NCI-H1930 (cell line): ENCODE measurements at places on chromosomes 4 and X.

DNA sequence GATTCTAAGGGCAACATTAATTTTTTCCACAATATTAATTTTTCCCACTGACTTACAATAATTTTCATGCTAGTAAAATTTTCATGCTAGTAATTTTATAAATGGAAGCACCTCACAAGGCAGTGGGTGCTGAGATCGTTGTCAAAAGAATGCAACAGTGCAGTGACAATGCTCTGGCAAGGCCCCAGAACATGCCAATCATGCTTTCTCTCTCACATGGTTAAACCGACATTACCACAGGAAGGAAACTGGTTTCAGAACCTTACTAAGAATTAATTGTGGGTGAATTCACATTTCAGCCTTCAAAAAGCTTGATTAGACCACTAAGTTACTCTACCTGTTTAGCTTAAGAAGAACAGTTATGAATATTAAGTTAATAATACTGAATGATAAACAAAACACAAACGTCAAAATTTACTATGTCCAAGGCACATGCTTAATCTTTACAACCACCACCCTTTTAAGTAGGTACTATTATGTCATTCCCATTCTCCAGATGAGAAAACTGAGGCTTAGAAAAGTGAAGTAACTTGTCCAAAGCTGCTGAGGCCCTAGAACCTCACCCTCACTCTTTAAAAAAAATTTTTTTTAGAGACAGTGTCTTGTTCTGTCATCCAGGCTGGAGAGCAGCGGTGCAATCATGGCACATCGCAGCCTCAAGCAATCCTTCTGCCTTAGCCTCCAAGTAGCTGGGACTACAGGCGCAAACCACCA, 10.0 kb upstream of the OPHN1 start:
- DNase-seq = no peak

DNA sequence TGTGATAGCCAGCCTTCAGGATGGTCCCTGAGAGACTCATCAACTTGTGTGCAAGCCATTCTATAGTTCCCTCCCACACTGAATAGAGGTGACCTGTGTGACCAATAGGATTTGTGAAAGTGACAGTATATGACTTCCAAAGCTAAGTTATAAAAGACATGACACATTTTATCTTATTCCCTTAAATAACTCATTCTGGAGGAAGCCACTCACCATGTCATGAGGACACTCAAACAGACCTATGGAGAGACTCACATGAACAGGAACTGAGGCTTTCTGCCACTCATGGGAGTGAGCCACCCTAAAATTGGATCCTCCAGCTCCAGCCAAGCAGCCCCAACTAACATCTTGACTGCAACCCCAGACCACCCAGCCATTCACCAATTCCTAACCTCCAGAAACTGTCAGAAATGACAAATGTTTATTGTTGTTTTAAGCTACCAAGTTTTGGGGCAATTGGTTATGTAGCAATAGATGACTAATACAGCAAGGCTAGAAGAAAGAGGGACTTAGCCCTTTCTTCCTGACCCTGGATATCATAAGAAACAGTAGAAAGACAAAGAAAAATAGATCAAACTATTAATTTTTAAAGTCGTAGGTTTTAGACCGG, 9.0 kb upstream of the CHIC2 start:
- no peak for DNase-seq

DNA sequence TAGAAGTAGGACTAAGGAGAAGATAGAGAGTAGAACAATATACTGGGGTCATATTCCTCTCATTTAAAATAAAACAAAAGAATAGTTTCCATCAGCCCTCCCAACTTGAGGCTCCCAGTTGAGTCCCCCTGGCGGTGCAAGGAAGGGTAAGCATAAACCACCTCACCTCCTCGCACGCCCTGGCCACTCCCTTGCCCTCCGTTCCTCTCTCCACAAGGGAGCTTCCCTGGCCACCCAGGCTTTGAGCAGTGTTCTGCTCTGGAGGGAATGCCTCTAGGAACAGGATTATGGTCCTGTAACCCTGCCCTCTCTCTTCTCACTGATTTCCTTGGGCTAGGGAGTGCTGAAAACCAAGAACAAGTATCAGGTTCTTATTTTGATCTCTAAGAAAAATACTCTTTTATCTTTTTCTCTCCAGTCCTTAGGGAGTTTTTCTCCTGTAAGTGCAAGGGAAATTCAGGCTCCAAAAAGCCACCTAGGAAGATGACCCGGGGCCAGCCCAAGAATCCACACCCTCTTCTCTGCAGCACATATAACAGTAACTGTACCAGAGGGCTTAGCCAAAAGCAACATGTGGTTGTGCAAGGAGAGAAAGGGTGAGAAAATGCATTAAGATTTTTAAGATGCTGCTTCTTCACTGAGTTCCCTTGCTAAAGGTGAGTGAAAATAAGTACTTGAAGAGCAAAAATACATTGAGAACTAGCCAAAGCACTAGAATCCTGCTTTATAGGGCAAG, 69.9 kb downstream of the USP38 start:
- no peak for DNase-seq

DNA sequence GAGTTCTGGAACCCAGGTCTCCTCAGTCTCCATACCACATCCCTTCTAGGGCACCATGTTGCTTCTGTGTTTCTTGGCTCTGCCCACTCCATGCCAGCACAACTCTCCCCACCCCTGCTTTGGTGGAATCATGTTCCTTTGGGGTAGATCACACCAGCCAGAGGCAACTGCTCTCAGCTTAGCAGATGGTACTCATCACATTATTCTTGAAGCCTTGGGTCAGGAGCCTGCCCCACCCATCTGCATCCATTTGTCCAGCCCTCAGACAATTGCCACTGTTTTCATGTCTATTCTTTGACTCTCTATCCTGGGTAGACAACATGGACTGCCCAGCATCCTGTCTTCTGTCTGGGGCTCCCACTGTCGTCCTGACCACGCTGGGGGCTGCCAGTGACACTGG, 147.6 kb downstream of the PTTG2 start:
- no peak for DNase-seq

DNA sequence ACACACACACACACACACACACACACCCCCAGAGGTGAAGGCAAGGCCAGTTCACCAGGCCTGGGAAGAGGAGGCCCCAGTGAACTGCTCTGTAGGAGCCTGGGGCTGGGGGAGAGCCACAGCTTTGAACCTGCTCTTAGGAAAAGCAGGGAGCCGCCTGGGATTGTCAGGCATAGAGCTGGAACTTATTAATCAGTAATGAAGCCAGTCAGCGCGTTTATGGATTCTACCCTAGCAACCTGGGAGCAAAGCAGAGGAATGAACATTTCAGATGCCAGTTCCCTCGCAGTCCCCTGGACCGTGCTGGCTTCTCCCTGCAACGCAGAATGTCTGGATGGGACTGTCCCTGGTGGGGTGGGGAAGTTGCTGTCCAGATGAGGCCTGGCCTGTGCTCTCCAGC, 45.3 kb upstream of the DDX3X start:
- DNase-seq = no peak

- DNase-seq = no peak
These were observed 171.1 kb upstream of the PITX2 start for GRCh38 chr4:110793890-110794554.

GRCh38 chr4:124206779-124207605, 505.5 kb downstream of the ANKRD50 start:
- DNase-seq = no peak

DNA sequence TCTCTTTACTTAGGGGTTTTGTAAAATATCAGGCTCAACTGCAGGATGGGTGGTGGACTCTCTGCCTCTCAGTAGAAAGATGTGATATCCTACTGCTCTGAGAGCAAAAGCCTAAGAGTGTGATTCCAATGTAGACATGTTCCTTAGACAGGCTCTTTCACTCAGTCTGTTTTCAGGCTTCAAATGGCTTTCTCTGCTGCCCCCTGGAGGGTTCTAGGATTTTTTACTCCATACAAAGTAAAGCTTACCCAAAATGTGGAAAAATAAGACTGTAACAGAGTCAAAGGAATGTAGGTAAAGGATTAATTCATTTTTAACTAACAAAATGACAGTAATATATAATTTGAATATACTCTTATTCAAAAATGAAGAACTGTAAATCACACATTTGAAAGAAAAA, 32.1 kb downstream of the ZGRF1 start:
- peak; percentile 18 for DNase-seq

DNA sequence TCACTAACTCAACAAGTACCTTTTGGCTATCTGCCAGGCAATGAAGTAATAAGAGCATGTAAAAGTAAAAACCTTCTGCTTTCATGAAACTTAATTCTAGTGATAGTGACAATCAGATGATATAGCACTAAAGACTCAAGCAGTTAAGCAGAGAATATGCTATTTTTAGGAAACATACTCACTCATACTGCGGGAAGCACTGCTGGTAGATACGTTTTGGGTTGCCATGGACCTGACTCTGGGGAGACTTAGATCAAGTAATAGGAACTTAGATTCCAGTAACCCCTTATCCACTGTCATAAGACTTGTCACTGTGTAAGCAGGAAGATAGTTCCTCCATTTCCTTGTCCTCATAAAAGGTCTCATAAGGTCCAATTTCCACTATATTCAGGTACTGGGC, 386.3 kb downstream of the DMD start:
- DNase-seq = no peak

DNA sequence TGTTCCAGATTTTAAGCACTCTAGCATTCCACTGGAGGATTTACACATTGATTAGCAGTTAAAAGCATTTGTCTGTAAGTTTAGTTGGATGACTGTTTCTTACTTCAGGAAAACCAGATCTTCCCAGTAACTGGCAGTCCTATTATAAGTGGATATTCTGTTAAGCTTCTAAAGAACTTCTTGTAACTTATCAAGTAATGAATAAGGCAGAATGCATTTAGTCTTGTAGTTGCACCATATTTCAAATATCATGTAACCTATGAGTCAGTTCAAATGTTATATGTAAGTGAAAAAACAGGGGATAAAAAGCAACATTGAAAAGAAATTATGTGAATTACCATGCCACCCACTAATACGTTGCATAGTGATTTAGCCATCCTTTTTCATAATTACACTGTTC, 30.2 kb upstream of the TENM3 start:
- DNase-seq = no peak

DNA sequence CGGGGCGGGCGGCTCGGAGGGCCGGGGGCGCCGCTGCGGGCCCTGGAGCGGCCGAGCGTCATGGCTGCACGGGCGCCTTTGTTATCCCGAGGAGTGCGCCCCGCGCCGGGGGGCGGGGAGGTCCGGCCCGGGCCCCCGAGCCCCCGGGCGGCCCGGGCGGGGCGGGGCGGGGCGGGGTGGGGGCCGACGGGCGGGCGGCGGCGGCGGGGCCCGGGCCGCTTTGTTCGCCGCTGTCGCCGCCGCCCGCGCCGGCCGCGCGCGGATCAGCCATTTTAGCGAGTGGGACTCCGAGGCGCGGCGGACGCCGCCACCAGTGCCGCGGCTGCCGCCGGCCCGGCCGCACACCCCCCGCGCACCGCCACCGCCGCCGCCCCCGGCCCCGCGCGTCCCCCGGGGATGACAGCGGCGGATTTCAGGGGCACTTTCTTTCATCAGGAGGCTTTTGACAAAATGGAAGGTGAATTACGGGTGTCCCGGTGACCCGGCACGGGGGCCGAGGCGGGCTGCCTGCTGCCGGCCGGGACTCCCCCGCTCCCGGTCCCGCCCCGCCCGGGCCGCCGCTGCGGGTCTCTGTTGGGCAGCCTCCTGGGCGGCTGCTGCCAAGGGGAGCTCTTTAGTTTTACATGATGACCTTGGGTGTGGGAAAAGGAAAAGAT, 1.2 kb downstream of the HMGB3 start:
- no peak for DNase-seq

GRCh38 chrX:120450163-120450562, 18.9 kb downstream of the LAMP2 start:
- DNase-seq = no peak

GRCh38 chrX:35711281-35711680, 86.9 kb upstream of the MAGEB16 start:
- no peak for DNase-seq

DNA sequence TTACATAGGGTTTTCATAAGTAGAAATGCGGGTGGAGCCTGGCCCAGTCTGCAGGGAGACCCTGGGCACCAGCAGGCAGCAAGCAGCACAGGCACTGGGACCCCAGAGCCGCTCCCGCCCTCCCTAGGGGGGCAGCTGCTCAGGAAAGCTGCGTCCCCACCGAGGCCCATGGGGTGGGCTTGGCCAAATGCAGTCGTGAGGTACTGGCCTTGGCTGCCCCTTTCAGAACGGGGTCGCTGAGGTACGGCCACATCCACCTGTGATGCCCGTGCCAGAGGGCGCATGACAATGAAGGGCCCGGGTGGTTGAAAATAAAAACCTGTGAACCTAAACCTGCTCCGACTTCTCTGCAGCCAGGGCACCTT, 16.7 kb downstream of the TMEM175 start:
- DNase-seq = no peak

DNA sequence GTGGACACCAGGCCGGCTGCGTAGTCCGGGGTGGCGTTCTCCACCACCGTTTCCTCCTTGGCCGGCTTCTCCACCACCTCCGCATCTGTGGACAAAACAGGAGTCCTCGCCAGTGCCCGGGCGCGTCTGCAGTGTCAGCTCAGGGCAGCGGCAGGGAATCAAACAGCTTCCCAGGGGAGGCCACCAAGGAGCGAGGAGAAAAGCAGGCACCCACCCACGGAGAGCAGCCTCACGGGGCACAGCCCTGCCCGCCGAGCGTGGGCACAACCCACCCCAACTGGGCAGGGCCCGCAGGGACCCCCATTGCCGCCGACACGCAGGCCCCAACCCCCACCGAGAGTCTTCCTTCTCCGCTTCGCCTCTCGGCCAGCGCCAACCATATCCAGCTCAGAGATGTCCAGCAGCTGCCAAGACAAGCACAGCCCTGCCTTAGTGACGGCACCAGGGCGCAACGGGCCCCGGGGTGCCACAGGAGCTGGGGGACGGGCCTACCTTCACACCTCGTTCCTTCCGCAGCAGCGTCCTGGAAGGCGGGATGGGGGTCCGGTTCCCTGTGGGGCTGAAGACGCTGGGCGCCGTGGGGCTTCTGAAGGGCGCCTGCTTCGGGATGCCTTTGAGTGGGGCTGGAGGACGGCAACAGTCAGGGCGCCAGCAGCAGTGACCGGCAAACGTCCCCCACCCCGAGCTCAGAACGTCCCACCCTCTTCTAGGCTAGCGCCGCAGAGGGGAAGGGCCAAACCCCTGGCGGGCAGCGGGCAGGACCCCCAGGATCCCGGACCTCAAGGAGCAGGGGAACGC, 22.8 kb downstream of the NELFA start:
- no peak for DNase-seq

GRCh38 chr4:57740625-57741190, 630.5 kb upstream of the IGFBP7 start:
- no peak for DNase-seq

DNA sequence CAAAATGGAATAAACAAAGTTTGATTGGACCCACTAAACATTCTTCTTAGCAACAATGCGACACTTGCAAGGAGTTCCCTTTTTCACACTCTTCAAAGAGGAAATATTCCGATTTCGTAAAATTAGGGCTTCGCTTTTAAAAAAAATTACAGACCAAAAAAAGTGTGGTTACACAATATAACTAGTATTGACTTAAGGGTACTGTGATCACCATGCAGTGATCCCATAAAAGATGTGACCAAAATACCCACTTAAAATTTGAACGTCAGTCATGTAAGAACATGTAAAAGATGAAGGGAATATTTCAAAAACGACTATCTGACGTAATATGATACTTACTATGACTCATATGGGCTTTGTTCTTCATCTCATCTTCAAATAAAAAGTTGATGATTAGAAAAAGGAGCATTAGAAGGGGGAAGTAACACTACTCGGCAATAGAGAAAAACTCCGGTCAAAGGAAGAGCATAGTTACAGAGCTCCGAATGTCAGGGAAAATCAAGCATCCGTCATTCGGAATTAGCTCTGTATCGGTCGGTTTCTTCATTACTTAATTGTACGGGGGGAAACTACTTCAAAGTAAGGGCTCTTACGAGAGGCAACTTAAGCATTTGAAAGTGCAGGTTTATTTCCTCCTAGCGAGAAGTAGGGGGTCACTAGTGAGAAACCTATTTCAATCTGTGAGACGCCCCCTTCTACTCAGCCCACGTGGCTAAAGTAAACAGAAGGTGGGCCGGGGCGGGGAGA, 1.3 kb upstream of the TET2 start:
- DNase-seq = no peak
